ENCODE measurements at places on chromosomes 13 and 19. TPM values are rescaled to one million over a fixed set of nuclear protein-coding genes. Genes with fewer than 3 reads are reported as not detected.

- DNase-seq = no peak
Observed at GRCh38 chr19:27736225-27736624, 1476.7 kb downstream of the UQCRFS1 start.

GRCh38 chr19:48735031-48735615 lies 5.3 kb downstream of the RASIP1 start:
- no peak for DNase-seq

DNA sequence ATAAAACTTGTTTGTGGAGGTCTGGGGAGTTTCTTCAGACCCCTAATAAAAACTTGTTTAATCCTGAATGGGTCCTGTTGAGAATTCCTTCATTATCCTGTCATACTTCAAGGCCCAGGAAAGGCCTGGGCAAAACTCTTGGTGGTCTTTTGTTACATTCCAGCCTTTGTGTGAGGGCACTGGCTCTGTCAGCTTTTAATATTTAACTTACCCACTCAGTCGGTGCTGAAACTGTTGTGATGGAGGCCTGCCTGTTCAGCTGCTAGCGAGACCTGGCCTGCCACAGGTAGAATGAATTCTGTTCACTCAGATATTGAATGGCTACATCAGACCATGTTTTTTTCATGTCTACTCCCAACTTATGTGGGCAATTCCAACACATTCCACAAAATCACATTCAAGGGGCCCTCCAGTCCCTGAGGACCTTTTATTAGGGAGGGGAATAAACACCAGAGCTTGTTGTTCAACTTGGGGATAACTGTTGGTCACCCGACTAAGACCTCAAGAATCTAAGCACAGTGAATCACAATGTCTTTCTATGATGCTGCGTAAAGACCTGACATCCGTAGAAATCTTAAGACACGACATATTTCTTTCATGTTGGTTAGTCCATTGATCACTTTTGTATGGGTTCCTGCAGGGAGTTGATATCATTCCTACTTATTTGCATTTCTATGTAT lies 12.5 kb downstream of the NLRP8 start:
- DNase-seq = peak; percentile 76

DNA sequence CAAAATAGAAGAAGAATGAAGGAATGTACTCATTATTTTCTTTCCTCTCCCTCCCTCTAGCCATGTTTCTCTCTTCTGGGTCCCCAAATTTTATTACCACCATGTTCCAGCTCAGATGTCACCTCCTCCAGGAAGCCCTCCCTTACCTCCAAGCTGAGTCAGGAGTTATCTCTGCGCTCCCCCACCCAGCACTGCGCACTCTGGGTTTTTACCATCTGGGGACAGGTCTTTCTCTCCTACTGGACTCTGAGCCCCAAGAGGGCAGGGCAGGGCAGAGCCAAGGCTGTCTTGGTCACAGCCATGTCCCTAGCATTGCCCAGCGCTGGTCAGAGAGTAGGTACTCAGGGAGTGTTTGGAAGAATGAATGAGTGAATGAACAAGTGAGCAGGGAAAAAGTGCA lies 2.9 kb downstream of the GNG8 start:
- DNase-seq = no peak

DNA sequence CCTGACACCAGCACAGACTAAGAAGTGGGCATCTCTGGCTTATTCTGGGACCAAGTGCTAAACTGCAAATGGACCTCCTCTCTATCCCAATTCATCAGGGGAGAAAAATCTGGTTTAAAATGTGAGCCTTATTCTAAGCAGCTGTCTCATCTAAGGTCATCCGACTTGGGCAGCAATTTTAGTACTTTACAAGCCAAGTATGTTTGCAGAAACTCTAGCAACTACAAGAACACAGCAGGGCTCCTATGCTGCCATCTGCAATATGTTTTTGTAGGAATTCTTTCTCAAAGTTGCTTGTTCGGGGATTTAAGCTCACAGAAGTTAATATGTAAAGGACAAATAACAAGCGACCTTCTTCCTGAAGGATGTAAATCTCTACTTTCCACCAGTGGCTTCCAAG lies 113.1 kb downstream of the FOXO1 start:
- no peak for DNase-seq

GRCh38 chr19:11151181-11151580 lies 4.4 kb downstream of the SPC24 start:
- DNase-seq = no peak

DNA sequence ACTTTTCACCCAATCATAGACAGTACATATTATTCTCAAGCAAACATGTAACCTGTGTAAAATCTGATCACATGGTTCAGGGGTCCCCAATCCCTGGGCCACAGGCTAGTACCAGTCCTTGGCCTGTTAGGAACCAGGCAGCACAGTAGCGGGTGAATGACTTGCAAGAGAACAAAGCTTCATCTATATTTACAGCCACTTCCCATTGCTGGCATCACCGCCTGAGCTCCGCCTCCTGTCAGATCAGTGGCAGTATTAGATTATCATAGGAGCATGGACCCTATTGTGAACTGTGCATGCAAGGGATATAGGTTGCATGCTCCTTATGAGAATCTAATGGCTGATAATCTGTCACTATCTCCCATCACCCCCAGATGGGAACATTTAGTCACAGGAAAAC lies 133.1 kb downstream of the MAB21L1 start:
- DNase-seq = no peak

- no peak for DNase-seq
Observed at GRCh38 chr13:110340812-110341444, 33.8 kb downstream of the COL4A2 start.

GRCh38 chr19:41441321-41441945 lies 1.5 kb upstream of the ERICH4 start:
- DNase-seq = no peak

DNA sequence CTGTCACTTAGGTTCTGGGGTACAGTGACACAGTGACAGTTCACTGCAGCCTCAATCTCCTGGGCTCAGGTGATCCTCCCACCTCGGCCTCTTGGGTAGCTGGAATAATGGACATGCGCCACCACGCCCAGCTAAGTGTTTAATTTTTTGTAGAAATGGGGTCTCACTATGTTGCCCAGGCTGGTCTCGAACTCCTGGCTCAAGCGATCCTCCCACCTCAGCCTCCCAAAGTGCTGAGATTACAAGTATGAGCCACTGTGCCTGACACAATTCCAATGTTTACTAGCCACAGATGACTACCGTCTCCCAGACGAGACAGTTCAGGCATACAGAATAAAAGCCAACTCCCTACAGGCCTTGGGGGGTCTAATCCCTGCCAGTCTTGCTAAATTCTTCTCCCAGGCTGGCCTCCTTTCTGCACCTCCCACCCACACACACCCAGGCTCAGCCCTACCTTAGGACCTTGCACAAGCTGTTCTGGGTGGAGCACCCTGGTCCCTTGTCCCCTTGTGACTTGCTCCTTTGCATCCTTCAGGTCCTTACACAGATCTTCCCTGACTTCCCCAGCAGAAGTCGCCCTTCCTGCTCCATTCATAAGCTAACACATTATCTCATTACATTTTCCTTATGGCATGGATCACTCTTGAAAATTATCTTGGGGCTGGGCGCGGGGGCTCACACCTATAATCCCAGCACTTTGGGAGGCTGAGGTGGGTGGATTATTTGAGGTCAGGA lies 106.4 kb downstream of the INSR start:
- no peak for DNase-seq

GRCh38 chr13:96011291-96011872 lies 41.8 kb downstream of the UGGT2 start:
- peak; percentile 13 for DNase-seq

GRCh38 chr13:101025925-101026324 lies 351.3 kb upstream of the TMTC4 start:
- DNase-seq = no peak

- no peak for DNase-seq
Observed at GRCh38 chr13:35769812-35770211, 293.3 kb upstream of the MAB21L1 start.

DNA sequence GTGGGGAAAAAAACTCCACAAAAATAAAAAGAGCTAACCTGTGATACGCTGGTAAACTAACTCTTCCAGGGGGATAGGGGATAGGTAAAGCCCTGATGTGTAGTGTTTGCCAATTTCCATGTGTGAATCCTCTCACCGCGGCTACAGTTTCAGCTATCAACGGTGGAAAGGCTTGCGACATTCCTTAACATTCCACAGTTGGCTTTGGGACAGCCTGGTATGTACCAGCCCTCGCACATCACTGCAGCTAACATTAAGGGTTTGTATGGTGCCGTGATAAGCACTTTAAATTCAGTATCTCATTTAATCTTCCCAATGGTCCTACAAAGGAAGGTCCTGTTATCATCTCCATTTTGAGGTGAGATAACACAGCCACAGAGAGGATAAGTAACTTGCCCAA lies 112.4 kb downstream of the KATNAL1 start:
- DNase-seq = no peak

GRCh38 chr19:29988351-29988750 lies 46.3 kb downstream of the URI1 start:
- DNase-seq = no peak

DNA sequence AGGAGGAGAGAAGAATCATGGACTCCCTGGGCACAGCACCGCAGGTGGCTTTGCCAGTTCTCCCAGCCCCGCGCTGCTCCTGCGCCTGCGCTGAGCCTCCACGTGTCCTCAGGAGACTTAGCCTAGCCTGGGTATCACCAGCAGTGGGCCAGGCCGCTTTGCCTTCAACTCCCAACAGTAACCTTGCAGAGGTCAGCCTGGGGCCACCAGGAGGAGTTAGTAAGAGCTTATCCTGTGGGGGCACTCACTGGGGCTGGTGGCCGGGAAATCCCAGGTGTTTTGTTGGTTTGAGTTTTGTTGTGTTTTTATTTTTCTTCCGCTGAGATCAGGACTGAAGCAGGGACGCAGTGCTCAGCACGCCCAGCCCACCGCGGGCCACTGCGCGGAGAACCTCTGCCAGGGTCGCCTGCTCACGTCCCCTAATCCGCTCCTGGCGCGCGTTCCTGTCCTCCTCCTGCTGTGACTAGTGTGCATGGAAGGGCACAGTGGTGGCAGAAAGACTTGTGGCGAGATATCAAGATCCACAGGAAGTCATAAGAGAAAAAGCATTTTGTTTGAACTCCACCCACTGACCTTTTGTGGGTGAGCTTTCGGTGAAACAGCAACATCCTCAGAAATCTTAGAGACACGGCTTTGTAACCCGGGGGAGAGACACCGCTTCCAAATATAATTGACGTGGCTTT lies 207.4 kb upstream of the RFC3 start:
- DNase-seq = peak; percentile 81

DNA sequence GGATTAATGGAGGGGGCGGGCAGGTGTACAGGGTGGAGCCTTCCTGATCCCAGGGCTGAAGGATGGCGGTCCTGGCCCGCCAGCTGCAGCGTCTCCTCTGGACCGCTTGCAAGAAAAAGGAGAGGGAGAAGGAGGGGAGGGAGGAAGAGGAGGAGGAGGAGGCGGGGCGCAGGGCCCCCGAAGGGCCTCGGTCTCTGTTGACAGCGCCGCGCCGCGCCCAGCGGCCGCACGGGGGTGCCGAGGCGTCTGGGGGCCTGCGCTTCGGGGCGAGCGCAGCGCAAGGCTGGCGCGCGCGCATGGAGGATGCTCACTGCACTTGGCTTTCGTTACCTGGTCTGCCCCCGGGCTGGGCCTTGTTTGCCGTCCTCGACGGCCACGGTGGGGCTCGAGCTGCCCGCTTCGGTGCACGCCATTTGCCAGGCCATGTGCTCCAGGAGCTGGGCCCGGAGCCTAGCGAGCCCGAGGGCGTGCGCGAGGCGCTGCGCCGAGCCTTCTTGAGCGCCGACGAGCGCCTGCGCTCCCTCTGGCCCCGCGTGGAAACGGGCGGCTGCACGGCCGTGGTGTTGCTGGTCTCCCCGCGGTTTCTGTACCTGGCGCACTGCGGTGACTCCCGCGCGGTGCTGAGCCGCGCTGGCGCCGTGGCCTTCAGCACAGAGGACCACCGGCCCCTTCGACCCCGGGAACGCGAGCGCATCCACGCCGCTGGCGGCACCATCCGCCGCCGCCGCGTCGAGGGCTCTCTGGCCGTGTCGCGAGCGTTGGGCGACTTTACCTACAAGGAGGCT lies at the start of gene PPM1N:
Gene PPM1N, plus strand, starts transcription at position 33 of the 785 bp plus-strand sequence. Its CDS starts 30 bp downstream, at position 63.
- DNase-seq = no peak

- DNase-seq = peak; percentile 50
Observed at GRCh38 chr19:14475251-14476073, at the start of gene PTGER1. Gene PTGER1, minus strand, starts transcription at chr19:14475354. Its CDS starts 1,034 bp downstream, at chr19:14474320.

- DNase-seq = peak; percentile 49
Observed at GRCh38 chr19:34430738-34431625, 2.8 kb downstream of the UBA2 start.

DNA sequence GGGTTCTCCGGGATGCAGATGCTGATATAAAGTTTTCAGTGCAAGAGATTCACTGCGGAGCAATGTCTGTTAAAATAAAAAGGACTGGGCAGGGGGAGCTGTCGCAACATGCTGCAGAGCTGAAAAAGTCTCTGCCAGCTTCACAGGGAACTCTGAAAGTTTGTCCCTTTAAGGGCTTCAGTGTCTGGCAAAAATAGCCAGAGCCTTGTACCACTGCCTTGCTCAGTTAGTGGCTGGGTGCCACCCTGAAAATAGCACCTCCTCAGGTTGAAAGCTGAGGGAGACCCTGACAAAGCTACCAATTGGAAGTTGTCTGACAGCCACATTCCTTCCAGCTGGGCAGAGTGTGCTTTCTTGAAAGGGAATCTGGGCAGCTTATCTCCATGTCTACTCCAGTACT lies 3.0 kb upstream of the NDFIP2 start:
- DNase-seq = no peak

DNA sequence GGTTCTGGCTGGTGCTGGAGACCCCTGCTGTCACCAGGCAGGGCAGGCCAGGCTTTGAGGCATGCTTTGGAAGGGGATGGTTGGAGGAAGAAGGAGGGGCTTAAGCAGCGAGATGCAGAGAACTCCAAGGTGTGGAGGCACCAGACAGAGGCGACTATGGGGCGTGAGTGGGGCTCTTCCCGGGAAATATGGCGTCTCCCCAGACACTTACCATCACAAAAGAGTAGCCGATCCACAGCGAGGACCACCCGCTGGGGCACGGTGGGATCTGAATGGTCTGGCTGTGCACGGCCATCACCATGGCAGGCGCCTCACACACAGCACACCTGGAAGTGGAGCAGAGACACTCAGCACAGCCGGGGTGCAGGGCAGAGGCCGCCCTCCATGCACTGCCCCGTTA lies 151.9 kb downstream of the COL4A1 start:
- no peak for DNase-seq

GRCh38 chr19:2434267-2434666 lies 6.9 kb upstream of the TIMM13 start:
- no peak for DNase-seq

CEACAM20 gene
- total RNA-seq = not detected

PTH2 gene
- not detected for total RNA-seq

SLC6A16 gene
- total RNA-seq = 0.05 TPM

GEMIN7 gene
- 67.2 TPM for total RNA-seq

GPR18 gene
- total RNA-seq = not detected

HIPK4 gene
- 0.02 TPM for total RNA-seq

PCDH9 gene
- total RNA-seq = 0.05 TPM

KCNRG gene
- 0.17 TPM for total RNA-seq

WDFY2 gene
- 1.5 TPM for total RNA-seq

LPAR2 gene
- total RNA-seq = 5.0 TPM

MBD3L3 gene
- total RNA-seq = not detected

POGLUT2 gene
- total RNA-seq = 25.1 TPM

SIGLECL1 gene
- total RNA-seq = not detected

KMT5C gene
- total RNA-seq = 10.0 TPM

B3GNT3 gene
- total RNA-seq = not detected

PALM3 gene
- total RNA-seq = 0.64 TPM

NAPSA gene
- total RNA-seq = 0.12 TPM

KLK5 gene
- not detected for total RNA-seq

Data from M059J (cell line).